Karpas-422 (cell line): ENCODE measurements at places on chromosomes 7 and 10.
A peak's percentile ranks its signal among the peaks of the same experiment; 100 is the strongest.

- no peak for DNase-seq
These were observed 207.1 kb upstream of the ETV1 start for GRCh38 chr7:14196555-14196954.

DNA sequence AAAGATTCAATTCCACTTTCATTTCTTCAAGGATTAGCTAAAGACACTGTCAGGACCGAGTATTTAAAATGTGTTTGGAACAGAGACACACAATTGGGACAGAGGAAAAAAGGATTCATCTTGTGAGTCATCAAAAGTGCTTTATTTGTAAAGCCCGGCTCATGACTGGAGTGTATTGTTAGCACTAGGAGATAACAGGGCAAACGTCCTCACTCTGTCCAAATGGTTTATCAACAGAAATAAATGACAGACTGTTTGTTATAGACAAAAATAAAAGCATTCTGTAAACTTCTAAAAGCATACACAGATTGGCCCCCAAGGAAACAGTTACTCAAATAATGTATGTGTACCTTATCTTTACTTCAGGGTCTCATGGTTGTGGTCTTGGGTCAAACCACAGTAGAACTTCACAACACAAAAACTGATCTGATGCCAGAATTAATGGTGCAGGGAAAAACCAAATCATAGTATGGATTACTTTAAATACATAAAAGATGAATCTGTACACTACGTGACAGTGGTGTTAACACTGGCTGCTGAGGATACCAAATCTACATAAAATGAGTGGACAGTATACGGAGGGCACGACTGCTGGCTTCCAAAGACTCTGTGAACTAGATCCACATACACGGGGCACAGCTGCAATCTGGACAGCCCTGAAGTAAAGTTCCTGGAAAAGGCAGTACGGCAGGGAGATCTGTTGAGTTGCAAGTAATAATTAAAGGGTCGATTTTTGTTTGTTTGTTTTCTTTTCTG lies 179.4 kb downstream of the PIP4K2A start:
- no peak for DNase-seq

DNA sequence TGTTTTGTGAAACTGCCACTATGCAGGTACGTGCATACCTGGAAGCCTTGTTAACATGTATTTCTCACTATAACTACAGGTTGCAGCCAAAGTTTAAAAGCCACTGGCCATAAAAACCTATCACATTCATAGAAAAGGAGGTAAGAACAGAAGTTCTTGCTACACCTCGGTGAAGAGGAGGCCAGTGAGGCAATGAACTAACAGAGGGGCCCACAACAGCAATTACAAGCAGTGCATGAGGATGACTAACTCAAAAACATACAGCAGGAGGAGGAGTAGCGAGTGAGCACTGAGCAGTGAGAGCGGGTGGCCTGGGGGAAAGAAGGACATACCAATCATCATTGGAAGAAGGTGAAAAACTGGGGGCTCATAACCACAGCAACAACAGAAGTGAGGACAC lies 51.6 kb downstream of the NUDCD3 start:
- no peak for DNase-seq

- DNase-seq = peak; percentile 88
These were observed 65.6 kb downstream of the ZNF503 start for GRCh38 chr10:75335983-75336382.

DNA sequence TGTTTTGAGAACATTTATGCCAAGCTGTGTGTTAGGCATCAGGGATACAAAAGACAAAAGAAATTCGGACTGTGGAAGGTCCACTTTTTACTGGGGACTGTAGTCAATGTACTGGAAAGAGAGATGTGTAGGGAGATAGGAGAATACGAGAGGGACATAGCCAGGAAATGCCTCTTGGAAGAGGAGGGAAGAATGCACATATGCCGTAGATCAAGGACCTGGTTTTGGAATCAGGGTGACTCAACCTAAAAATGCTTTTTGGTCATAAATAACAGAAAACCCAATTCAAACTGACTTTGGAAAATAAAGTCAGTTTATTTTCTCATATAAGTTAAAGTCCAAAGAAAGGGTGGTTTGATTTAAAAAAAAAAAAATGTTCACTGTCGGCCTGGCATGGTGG lies 140.3 kb upstream of the TCF7L2 start:
- DNase-seq = no peak

DNA sequence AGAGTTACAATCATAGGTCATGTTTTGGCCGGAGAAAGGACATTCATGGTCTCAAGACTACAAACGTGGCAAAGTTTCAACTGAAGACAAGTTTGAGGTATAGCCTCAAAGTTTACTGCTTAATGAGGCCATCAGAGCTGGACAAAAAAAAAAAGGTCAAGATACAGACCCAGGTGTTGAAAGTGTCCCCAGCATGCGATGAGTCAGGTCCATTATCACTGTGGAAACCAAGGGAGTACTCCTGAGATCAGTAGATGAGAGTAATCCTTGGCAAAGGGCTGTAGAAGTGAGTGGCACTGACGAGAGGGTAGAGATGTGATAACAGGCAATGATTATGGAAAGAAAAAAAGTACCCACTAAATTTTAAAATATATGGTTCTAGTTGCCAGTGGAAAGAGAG lies 80.1 kb upstream of the LRRN3 start:
- DNase-seq = no peak

DNA sequence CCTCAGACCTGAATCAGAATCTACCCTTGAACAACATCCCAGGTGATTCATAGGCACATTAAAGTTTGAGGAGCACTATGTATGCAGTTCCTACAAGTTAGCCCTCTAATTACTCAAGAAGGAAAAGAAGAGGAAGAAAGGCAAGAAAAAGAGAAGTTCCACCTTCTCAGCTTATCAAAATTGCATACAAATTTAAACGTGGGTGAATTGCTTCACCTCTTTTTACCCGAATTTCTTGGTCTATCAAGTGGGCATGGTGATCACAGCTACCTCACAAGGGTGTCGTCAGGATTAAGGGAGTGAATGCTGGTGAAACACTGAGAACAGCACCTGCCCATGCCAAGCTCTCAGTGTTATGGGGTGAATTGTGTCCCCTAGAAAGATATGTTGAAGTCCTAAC lies 43.8 kb upstream of the PAPSS2 start:
- no peak for DNase-seq

DNA sequence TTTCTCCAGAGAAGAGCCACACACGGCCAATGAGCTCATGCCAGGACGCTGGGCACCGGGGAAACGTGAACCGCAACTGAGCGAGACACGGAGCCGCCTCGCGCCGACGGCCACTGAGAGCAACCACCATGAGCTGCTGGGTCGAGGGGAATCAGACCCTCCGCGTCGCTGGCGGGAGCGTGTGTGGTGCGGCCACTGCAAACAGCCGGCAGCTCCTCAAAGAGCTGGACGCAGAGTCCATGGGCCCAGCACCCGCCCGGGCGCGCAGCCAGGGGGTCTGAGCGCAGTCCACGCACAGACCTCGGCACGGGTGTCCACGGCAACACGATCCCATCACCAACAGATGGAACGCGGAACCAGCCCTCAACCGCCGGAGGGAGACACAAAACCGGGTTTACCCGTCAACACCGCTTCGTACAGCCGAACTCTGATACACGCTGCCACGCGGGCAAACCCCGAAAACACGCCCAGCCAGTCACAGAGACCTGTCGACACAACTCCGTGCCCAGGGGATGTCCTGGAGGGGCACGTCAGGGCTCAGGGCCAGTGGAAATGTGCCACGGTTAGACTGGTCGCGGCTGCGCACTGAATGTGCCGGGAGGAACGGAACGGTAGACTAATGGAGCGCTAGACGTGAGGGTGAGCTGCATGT lies 147.1 kb downstream of the ELFN1 start:
- DNase-seq = no peak

- DNase-seq = no peak
These were observed 12.5 kb upstream of the DDIT4 start for GRCh38 chr10:72260976-72261783.

DNA sequence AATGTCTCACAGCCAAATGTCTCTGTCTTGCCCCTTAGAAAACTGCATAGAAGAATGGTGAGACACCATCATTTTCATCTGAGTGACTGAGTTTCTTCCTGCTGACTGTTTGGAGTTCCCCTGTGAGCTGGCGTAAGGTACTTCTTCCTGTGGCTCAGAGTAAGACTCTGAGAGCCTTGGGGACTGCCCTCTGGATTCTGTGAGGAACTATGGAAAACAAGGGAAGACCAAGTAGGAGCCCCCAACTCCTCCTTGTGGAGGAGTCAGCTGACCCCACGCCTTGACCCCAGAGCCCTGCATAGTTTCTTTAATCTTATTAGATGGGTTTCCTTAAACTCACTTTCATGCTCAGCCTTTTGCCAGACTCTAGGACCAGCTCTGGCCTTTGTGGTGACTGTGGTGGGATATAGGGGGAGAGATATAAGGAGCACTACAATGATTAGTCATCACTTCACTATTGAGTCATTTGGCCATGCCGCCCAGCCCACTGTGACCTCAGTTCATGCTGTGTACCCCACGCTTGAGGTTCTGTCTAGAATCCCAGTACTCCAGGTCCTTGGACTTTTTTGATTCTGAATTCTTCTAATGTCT lies 51.8 kb upstream of the FAM133B start:
- DNase-seq = no peak

GRCh38 chr10:110775020-110775375 lies 96.7 kb upstream of the PDCD4 start:
- DNase-seq = no peak

DNA sequence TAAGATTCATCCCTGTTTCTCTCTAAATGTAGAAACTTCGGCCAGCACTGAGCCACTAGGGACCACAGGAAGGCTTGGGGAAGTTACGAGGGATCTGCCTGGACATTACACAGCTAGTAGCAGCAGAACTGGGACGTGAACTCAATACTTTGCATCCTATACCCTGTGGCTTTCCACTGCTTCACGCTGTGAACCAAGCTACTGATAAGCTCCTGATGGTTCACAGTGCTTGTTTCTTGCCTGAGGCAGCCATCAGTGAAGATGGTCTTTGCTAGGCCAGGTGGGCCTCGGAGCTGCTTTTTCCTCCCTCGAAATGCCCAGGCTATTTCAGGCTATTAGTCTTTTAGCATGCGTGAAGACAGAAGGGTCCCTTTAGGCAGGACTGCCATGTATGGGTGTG lies 132.7 kb downstream of the SH3PXD2A start:
- no peak for DNase-seq

DNA sequence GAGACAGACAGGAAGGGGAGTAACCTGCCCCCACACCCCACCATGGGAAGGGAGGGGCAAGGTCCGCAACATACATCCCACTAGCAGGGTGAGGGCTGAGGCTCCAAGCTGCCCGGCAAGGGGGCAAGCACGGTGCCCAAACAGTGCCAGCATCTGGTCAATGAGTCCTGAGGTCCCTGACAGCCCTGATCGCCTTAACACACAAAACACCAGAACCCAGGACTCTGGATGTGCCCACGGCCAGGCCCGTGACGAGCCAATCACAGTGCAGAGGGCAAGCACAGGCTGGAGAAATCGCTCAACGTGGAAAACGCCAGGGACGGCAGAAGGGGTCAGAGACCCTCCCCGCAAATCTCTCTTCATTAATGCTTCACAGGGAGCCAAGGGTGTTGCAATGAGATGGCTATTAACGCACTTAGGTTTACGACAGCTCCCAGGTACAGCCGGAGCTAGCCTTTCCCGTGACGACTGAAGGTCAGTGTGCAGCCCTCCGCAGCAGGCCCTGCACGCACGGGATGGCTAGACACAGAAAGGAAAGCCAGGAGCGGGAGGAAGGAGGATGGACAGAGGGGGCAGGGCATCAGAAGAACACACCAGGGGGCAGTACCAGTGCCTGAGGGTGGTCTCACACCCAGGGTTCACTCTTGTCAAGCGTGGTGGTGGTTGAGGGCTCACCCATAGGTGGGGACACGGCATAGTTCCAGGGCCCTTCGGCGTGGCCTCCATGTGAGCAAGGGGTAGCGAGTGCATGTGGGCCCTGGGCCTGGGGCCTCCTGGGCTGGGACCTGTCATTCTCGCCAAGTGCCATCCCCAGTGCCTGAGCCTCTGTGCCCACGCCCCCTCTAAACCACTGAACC lies 220.5 kb downstream of the MAD1L1 start:
- no peak for DNase-seq

GRCh38 chr10:5047912-5048628 lies 44.4 kb upstream of the AKR1C2 start:
- no peak for DNase-seq

GRCh38 chr7:86949052-86949778 lies 110.2 kb downstream of the ELAPOR2 start:
- peak; percentile 86 for DNase-seq

DNA sequence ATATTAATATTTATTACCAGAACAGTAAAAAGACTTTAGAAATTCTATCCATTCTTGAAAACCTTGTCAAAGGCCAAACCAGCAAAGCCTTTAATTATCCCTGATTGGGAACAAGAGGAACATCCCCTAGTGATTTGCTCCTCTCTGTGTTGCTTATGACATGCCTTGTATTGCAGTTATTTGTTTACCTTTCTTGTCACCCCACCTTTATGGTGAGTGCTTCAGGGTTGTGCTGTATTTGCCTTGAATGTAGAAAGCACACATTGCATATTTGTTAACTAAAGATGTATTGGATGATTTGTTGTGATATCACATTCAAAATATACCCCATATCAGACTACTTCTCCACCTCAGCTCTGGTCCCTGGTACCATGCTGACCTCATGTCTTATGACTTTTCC lies 23.5 kb upstream of the TECTB start:
- no peak for DNase-seq

DNA sequence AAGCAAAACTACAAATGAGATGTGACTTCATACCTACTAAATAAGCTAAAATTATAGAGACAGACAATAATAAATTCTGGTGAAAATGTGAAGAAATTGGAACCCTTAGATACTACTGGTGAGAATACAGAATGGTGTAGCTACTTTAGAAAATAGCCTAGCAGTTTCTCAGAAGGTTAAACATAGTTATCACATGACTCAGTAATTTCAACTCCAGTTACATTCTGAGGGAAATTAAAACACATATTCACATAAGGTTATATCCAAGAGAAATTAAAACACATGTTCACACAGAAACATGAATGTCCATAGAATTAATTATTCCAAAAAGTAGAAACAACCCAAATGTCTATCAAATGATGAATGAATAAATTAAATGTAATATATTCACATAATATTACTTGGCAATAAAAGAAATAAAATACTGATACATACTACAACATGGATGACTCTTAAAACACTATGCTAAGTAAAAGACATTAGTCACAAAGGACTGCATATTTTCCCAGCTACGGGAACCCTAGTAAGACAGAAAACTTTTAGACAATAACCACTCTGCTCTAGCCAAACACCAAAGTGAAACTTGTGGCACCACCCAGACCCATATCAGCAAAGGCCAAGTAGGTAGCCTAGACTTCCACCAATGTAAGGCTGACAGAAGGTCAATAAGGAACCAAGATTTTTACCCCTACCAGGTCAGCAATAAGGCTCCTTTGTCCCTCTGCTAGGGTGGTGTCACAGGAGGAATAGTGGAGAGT lies 25.1 kb downstream of the SLC25A40 start:
- DNase-seq = no peak
